Fibroblast of skin of right biceps (primary cell): ENCODE measurements at places on chromosomes 7 and 10.
A peak's percentile ranks its signal among the peaks of the same experiment; 100 is the strongest.

- DNase-seq: no peak
Observed at GRCh38 chr10:114285961-114286441, 46.9 kb downstream of the VWA2 start.

- DNase-seq: no peak
Observed at GRCh38 chr7:79781716-79782115, 328.2 kb upstream of the MAGI2 start.

GRCh38 chr10:122499491-122499941 is 38.2 kb downstream of the HTRA1 start:
- peak; percentile 62 for DNase-seq

DNA sequence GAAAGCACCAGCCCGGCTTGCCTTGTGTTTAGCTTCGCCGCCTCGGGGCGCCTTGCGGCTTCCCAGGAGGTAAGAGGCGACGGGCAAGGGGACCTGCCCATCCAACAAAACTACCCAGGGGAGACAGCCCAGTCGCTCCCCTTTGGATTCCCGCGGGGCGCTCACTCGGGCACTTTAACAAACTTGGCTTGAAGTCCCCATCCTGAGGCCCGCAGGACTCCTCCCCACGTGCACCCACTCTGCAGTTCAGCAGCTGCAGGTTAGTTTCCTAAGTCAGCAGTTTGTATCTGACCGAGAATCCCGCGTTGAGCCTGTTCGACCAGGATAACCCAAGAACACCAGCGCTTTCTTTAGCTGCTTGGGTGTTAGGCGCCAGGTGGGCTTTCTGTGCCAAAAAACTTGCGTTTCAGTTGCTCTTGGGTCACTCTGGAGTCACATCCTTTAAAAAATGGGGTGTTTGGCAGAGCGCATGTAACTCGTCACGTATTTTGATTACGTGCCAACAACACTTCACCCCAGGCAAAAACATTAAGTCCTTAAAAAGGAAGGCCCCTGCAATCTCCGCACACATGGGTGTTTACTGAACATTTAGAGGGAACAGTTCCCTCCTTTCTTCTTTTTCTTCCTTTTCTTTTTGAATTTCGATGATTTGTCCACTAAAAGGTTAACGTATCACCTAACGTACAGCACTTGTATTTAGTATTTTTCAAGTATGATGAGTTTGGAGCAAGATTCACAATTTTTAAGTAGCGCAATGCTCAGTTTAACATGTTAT is 876 bp downstream of the DNAH11 start:
- DNase-seq: peak; percentile 15

- DNase-seq: no peak
Observed at GRCh38 chr10:58693919-58694318, 181.2 kb downstream of the BICC1 start.

- peak; percentile 69 for DNase-seq
Observed at GRCh38 chr7:119964788-119965542, 308.0 kb upstream of the KCND2 start.

DNA sequence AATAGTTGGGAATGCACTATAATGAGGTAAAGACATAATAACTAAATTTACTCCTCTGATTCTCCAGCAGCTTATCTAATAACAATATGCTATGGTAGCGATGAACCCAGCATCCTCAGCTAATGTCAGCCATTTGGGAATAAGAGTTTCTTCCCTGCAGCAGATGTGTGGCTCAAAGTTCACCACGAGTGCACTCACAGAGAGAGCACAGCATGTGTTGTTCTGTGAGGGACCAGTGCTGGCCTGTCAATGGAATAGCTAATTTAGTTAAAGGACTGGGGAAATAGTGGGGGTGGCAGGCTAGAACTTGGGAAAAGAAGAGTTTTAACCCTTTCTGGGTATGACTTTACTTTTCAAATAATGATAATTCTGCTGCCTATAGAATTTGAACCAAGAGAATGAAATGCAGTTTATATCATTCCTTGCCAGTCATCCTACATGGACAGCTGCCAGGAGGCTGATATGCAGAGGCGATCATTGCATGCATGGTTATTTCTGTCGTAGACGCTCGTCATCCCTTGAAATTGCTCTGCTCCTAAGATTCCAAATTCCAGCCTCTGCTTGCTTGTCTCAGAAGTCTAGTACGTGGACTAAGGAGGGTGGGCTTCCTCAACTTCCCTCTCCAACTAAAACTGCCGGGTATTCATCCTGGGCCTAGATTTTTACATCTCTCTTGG is 355.6 kb downstream of the RNLS start:
- DNase-seq: peak; percentile 90

GRCh38 chr7:124208173-124208572 is 175.3 kb upstream of the TMEM229A start:
- DNase-seq: no peak

GRCh38 chr10:92757711-92758104 is 68.0 kb downstream of the HHEX start:
- DNase-seq: no peak

DNA sequence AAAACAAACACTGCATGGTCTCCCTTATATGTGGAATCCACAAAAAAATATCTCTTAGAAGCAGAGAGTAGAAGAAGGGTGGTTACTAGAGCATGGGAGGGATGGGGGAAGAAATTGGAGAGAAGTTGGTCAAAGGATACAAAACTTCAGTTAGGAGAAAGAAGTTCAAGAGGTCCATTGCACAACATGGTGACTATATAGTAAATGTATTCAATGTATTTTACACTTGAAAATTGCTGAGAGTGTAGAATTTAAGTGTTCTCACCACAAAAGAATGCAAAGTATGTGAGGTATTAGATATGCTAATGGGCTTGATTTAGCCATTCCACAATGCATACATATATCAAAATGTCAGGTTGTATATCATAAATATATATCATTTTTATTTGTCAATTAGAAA is 232.0 kb upstream of the CELF2 start:
- peak; percentile 84 for DNase-seq

GRCh38 chr10:9452056-9452455 is 1397.6 kb downstream of the GATA3 start:
- DNase-seq: no peak

DNA sequence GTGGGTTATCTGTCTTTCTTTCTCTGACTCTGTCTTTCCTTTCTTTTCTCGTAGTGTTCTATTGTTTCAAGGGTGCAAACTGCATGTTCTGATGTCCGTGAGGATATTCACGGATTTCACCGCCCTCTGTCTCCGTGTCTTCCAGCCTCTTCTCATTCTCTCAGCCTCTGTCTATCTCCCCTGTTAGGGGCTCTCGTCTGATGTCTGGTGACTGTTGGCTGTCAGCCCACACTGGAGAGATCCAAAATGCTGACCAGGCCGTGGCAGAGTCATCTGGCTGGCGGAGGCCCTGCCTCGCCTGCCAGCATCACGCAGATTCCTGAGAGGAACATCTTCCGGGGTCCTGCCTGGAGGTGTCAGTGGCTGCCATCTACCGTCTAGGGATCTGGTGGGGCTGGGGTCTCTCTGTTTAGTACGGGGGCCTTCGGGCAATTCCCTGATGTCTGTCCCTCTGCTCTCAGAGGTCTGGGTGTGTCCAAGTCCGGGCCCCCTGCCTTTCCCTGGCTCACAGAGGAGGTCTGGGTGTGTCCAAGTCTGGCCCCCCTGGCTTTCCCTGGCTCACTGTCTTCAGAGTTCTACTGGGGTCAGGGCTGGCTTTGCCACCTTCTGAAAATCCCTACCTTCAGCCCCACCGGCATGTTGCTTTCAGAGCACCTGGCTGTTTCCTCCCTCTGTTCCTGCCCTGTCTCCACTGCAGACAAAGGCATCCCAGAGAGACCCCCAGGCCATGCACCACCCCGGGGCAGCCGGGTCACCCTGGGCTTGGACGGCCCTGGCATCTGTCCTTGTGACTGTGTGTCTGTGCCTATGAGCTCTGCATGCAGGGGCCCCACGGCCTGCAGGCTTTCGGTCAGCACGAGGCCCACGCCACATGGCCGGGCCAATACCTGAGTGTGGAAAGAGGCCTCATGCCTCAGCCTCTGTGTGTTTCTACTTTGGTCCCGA is 14.0 kb upstream of the SCART1 start:
- no peak for DNase-seq

DNA sequence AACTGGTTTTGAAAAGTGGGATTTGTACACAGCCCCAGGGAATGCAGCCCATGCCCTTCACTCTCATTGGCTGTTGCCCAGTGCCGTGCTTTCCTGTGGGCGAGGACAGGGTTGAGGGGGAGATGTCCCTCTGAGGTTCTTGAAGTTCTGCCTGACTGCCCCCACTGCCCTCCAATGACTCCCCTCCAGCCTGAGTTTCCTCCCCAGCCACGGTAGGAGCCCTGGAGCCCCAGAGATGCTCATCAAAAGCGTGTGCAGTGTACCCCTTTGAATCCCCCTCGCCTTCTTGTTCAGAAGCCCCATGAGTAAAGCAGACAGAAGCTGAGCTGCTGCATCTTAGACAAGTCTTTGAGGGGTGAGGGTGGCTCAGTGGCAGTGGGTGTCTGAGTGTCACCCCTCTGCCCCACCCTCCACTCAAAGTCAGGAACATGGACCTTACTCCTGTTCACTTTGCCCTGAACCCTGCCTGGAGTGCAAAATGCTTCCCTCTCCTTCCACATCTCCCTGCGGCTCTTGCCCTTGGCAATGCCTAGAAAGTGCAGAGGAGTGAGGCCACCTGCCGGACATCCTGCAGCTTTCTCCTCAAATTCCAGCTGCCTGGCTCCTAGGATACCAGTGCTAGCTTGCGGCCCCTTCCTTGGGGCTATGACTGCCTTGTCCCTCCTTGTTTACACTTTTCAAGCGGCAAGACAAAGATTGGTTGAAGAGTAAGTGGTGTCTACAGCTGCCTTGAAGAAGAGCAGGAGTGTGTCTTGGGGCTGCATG is 19.9 kb downstream of the FAM241B start:
- DNase-seq: no peak

- DNase-seq: no peak
Observed at GRCh38 chr10:96401036-96401435, 42.2 kb upstream of the OPALIN start.

DNA sequence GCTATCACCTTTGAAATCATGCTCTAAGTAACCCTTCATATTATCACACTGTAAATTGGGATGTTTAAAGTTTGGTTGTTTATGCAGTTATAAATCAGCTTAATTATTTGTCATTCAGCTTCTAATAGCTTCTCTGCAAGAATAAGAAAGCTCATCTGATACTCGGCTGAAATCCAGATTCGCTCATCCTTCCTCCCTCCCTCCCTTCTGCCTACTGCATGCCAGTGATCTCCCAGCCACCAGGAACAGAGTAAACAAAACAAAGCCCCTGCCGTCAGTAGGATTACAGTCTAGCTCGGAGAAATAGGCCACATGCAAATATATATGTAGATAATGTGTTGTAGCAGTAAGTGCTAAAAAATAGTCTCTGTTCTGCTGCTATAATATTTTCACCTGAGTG is 211.8 kb downstream of the NSUN6 start:
- no peak for DNase-seq

DNA sequence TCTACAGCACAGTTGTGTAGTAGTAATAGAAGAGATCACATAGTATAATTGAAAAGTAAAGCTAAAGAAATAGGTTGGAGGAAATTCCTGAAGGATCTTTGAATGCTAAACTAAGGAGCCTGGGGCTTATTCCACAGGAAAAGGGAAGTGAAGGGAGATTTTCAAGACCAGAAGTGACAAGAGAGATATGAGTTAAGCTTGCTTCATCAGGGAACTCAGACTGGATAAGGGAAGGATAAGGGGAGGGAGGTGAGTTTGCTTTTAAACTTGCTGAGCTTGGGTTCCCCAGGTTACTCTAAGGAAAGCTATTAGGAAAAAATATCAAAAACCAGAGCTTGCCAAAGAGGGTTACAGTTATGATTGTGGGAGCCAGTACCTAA is 182.4 kb downstream of the RAPGEF5 start:
- DNase-seq: no peak

GRCh38 chr10:34728361-34728760 is 86.7 kb downstream of the PARD3 start:
- DNase-seq: no peak

DNA sequence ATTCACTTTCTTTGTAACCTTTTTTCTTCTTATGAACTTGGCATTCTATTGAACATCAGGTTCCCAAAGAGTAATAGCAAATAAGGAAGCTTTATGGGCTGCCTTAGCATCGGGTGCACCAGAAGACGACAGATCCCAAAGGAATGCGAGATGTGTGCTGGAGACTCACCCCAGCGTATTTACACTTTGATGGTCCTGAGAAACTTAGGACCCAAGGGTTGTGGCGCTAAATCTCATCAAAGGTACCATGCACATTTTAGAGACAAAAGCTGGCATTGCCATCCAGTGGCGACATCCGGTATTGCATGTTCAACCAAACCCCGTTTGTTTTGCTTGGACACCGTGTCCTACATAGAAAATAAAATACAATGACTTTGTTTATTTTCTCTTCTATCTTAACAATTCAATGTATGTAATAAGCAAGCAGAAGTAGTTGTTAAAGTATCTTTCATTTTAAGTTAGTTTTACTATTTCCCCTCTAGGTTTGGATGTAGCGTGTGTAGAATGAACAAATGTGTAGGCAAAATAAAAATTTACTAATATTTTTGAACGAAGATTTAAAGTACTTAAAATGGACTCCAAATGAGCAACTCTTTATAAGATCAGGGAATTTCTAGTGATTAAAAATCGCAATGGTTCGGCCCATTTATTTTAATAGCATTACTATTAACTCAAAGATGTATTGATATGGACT is 1154.8 kb downstream of the GATA3 start:
- DNase-seq: peak; percentile 52

GRCh38 chr7:30995536-30995935 is 31.8 kb downstream of the GHRHR start:
- DNase-seq: peak; percentile 12
